ENCODE measurements at places on chromosomes 6 and 20. TPM values are rescaled to one million over a fixed set of nuclear protein-coding genes. Genes with fewer than 3 reads are reported as not detected.

Gene COL10A1
- not detected for total RNA-seq

Gene CAGE1
- total RNA-seq: not detected

Gene HLA-DMA
- 325 TPM for total RNA-seq

Gene LTV1
- total RNA-seq: 19.4 TPM

Gene RAMACL
- 3.6 TPM for total RNA-seq

Gene FKBP1C
- not detected for total RNA-seq

Gene KIF13A
- not detected for total RNA-seq

Gene OLIG3
- not detected for total RNA-seq

Gene DSN1
- 15.4 TPM for total RNA-seq

DNA sequence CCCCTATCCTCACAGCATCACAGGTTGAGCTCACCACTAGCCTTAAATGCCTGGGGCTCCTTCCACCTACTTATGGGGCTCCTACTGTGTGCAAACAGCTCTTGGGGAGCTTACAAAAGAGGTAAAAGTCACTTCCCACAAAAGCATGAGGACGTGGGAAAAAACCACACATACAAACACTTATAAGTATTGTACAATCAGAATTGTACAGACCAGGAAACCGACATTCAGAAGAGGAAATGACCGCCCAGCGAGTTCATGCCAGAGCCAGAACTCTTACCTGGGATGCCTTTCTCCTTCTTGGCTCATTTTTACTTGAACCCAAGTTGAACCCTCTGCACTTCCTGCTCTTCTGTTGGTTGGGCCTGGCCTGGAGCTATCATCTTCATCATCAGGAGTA is 6.3 kb upstream of the PPP1R16B start:
- no peak for DNase-seq

GRCh38 chr6:34924831-34925625 is 36.0 kb downstream of the ANKS1A start:
- peak; percentile 20 for DNase-seq

- DNase-seq: no peak
Observed at GRCh38 chr20:1918491-1919165, 23.4 kb downstream of the SIRPA start.

DNA sequence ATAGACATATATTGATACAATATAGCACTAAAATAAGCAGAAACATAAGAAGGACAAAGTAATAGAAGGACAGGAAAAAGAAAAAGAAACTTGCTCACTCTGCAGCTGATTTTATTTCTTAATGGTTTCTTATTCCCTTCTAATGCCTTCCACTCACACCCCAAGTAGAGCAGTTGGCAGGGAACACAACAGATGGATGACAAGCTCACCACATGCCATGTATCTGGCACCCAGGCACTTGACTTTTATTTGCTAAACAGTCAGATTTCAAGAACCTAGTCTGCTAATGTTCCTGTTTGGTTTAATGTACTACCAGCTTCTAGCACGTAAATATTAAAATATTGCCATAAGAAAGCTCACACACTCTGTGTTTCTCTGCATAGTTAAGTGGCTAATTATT is 87.1 kb downstream of the COL19A1 start:
- DNase-seq: no peak

- no peak for DNase-seq
Observed at GRCh38 chr6:150403458-150404246, 34.8 kb downstream of the IYD start.

- DNase-seq: no peak
Observed at GRCh38 chr20:56228021-56228420, 20.5 kb upstream of the MC3R start.

GRCh38 chr6:47047097-47047478 is 5.0 kb upstream of the ADGRF1 start:
- no peak for DNase-seq

- DNase-seq: no peak
Observed at GRCh38 chr6:84228198-84228543, 728 bp upstream of the CEP162 start.

DNA sequence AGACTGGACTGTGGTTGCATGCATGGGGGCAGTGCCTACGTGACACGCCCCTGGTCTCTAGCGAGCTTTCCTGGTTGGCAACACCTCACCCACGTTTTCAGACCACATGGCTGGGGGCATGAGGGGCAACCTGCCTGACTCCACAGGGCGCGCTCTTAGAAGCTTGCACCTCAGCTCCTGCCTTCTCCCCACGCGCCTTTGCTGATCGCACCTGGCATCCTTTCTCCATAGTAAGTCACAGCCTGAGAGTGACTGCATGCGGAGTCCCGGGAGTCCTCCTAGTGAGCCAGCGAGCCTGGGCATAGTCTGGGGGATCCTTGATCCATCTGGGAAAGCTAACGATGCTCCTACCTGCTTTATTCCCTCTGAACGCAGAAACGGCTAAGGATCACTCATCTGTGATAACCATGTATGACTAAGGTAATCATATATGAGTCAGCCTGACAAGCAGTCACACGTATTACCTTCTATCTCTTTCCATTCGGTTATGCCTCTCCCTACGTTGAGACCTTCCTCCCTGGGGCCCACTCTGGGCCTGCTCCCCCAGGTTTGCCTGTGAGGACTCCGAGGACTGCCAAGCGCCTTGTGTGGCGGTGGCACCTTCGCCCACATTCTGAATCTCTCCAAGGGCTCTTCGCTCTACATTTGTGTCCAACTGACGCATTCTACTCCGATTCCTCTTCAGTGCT is 4.5 kb downstream of the TCFL5 start:
- DNase-seq: no peak

DNA sequence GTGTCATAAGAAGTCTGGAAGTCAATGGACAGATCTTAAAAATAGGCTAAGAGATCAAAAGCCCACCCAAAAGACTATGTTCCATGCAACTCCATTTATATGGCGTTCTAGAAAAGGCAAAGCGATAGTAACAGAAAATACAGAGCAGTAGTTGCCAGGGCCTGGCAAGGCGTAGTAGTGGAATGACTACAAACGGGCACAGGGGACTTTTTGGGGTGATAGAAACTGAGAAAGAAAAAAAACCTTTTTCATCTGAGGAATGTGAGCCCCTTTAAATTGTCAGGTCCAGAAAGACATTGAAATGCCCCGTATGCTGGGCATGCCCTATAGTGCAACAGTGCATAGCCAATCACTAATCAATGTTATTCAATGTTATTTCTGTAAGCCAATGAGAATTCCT is 47.2 kb upstream of the FAM50B start:
- no peak for DNase-seq

GRCh38 chr20:34295284-34295683 is 7.9 kb downstream of the AHCY start:
- no peak for DNase-seq

GRCh38 chr6:159595173-159595572 is 97.9 kb downstream of the SOD2 start:
- no peak for DNase-seq

DNA sequence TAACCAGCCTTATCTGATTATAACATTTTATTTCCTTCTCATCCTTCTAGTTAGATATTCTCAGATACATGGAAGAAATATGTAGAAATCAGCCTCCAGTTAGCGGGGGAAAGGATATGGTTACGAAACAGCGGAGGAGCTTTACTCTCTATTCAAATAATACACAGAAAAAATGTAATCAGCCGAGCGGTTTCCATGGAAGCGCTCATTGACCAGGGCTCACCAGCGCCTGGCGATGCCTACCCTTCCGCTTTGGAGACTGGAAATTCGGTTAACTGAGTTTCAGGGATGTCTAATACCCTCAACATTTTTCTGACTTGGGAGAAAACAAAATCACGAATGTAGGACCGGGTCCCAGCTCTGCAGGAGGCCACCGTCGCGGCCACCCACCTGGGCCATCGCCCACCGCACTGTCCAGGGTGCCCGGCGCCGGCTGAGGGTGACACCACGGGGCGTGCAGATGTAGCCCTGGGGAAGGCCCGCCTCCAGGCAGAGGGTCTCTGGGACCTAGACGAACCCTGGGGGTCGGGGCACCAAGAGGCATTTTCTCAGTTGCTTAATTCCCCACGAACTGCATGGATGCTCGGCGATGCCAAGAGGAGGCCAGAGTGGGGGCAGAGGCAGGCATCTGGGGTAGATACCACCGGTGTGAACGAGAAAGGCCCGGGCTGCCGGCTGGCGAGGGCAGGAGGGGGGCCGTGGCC is 1.7 kb downstream of the PRR18 start:
- DNase-seq: no peak

GRCh38 chr6:106014955-106015354 is 71.2 kb upstream of the PRDM1 start:
- DNase-seq: no peak

GRCh38 chr6:10723567-10723881 is 654 bp downstream of the TMEM14C start:
- peak; percentile 60 for DNase-seq

GRCh38 chr6:167683028-167683862 is 143.5 kb upstream of the AFDN start:
- DNase-seq: no peak

DNA sequence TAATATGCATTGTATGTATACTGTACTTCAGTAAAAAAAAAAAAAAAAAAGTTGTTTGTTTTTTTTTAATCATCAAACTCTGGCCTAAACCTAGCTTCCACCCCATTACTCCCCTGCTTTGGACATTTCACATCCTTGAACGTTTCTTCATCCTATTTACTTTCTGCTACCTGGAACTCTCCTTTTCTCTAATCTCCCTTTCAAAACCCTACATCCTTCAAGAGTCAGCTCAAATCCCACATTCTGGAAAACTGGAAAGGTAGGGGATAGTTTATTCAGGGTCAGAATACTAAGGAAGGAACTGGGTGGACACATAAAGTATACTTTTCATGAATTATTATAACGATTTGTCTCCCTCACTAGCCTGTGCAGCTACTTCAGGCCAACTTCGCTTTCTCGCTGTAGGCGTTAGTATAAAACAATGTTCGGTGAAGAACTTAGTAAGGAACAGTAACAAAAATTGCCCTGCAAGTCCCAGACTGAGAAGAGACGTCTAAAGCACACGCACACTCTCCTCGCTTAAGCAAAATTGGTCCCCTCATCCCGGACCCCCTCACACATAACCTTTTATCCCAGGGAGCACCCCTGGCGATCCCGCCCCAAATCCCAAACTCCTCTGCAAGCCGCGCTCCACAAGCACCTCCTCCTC is 775 bp downstream of the PIGU start:
- peak; percentile 62 for DNase-seq

DNA sequence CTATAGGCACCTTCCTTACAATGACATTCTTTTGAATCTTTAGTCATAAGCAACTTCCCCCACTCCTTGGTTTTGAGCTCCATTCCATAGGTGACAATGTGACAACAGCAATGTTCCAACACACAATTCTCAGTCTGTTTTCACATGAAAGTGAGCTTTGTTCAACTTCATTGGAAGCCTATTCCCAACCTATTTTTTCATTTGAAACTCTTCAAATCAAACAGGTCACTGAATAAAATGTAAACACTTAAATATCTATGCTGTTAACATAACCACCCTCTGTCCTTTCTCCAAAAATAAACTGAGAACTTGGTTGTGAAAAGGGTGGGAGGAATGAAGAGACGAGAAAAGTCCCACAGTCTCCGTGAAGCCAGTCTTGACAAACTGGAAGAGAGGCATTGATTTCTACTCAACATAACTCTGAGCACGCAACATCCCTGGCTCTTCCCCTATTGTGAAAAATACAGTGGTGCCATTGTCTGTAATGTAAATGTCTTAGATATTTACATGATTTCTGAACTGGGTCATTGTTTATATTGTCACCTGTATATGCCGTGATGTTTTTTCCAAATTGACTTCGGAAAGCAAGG is 343.1 kb downstream of the TFAP2A start:
- no peak for DNase-seq

DNA sequence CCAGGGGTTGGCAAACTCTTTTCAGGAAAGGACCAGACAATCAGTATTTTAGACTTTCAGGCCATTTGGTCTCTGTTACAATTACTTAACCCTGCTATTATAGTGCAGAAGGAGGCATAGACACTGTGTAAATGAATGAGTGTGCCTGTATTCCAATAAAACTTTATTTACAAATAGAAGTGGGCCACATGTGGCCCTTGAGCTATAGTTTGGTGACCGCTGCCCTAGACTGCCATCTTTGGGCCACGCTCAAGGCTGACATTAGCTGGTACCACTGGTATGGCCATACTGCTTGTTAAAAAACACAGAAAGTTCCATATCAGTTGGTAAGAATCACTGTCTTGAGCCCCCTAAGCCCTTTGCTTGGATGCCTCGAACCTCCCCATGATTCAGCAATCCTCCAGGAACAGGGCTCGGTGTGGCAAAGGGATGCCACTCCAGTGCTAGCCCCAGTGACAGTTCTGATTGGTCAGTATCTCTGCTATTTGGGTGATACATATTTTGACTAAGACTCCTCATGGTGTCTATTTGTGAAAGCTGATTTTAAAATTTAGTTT is 23.3 kb upstream of the SNRNP48 start:
- no peak for DNase-seq

GRCh38 chr6:123116370-123116769 is 120.3 kb downstream of the CLVS2 start:
- DNase-seq: no peak

- no peak for DNase-seq
Observed at GRCh38 chr6:157955675-157956074, 26.0 kb upstream of the SYNJ2 start.

GRCh38 chr6:148379966-148380713 is 37.5 kb downstream of the SASH1 start:
- no peak for DNase-seq

- DNase-seq: no peak
Observed at GRCh38 chr6:158287047-158287446, 25.2 kb upstream of the TULP4 start.

DNA sequence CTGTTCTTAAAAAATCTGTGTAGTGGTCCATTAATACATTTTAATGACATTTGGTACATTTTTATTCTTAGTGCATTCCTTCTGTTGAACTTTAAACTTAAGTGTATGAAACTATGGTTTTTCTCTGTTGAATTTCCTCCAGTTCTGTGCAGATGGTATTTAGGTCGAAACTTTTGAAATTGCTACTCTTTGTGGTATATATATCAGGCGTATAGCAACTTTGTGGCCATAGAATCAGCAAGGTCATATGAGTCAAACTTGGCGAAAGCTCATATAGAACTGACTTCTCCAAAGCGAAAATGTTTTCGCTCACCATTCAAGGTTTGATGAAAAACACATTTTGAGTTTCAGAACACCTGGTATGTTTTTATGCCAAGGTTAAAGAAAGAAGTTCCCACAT is 93.7 kb downstream of the MAP3K4 start:
- DNase-seq: no peak

DNA sequence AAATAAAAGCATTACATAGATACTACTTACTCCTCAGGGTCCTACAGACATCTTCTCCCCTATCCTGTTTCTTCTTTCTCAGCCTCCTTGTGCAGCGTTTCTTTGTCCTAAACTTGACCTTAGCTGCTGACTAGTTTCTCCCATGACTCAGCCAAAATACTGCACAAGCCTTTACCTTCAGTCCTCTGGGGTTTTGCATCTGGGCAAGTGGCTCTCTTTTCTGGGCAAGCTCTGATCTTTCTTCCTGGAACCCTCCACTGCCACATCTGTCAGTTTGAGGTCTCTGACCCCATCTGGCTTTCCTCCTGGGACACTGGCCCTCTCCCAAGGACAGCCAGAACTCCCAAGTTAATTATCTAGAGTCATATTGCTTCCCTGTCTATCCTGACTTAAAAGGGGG is 838.4 kb downstream of the DHX35 start:
- no peak for DNase-seq
